Activated CD4-positive, alpha-beta T cell treated with anti-CD3 and anti-CD28 coated beads, Interleukin-10, Interleukin-2, amounts not matched to agents 100 ng/mL and 50 ng/mL, durations not matched to agents 16 hours and 8 hours (primary cell): ENCODE measurements at places on chromosomes 6 and 20.

DNA sequence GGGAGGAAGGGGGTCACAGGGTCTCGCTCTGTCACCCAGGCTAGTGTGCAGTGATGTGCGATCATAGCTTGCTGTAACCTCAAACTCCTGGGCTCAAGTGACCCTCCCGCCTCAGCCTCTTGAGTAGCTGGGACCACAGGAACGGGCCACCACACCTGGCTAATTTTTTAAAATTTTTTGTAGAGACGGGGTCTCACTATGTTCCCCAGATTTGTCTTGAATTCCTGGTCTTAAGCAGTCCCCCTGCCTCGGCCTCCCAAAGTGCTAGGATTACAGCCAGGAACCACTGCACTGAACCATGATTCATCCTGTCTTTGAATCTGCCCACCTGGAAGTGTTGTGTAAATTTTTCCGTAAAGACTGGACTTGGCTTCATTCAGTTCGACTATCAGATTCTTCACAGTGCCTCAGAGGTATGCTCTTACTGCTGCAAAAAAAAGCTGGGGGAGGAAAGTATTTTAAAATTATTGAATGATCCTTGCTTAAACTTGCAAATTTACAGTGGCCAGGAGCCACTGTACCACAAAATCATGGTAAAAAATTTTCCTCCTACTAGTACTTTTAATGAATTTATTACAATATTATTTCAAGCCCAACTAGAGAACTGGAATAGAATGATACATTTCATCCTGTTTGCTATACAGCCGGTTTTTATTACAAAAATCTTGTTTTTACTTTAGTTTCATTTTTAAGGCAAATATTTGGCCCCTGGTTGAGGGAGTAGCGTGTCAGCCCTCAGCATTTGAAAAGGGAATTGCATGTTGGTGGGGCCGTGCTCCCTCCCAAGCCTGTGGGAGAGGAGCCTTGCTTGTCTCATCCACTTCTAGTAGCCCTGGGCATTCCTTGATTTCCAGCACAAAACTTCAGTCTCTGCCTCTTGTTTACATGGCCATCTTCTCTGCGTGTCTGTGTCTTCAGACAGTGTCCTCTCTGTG is 202.5 kb upstream of the SGK1 start:
- DNase-seq: no peak

DNA sequence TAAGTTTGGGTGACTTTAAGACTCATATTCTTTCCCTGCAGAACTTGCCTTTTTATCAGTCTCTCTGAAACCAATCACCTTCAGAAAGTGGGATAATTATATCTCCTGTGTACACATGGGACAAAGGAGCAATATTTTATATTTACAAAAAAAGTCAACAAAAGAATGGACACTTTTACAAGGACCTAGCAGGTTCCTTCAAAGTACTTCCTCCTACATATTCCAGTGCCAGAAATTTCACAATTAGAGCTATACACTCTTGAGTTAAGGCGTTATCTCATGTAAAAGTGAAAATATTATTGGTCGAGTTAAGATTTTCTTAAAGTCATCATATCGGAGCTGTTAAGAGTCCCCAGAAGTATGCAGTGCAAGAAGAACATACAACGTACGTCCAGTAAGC is 98.9 kb upstream of the MAFB start:
- DNase-seq: no peak

DNA sequence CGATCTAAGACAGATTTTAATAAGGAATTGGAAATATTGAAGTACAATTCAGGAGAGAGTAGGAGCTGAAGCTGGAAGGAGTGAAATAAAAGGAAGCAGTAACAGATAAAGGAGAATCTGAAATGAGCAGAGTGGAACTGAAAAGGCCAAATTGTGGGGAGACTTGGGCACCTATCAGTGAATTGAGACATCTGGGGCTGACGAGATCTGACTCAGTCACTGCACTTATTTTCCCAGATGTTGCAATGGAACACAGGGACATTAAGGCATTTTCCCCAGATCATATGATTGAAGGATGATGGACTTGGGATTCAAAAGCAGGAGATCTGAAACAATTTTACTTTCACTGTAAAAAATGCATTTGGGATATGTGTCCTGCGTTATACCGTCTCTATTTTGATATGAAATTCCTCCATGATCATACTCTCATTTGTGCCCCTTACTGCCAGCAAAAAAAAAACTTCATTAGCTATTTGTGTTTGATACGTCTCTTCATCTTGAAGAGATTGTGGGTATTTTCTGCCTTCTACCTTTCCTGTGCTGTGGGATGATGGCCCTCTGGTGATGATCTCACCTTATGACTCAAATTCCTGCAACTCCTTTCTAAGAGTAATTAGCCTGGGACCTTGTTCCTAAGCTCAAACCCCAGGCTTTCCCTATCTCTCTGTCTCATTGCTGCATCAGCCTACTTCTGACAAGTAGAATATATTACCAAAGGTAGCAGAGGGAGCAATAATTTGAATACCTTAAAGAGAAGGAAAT is 278.5 kb upstream of the MAN1A1 start:
- no peak for DNase-seq

GRCh38 chr6:34236443-34237315 is at the start of gene HMGA1:
HMGA1 (plus strand) TSS chr6:34236873; CDS start chr6:34240781, 3,908 bp downstream.
- peak; percentile 93 for DNase-seq

DNA sequence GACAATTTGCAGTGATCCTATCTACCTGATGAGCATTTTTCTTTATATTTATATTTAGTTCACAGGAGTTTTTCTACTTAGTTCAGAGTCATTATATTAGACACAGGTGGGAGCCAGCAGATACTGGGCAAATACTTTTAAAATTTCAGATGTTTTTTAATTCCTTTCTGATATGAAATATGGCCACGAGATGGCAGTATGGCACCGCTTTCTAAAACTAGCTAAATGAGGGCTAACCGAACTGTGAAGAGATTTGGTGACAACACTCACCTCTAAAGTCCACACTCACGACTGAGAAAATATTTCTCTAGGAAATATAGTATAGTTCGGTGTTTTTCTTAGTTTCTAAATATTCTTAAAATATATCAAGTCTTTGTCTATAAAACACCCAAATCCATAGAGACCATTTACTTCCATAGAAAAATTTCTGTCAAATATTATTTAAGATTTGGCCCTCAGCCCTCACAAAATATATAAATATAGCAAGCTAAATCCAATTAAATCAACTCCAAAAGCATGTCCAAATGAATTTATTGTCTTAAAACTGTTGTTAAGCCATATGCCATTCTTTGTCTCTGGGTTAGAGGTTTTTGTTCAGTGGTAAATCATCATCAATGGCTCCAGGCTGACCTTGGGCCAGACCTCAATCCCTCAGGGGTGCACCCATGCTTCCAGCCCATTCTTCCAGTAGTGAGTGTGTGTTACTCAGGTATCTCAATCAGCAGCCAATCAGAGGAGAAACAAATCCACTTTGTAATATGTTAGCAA is 63.6 kb downstream of the HUS1B start:
- DNase-seq: peak; percentile 77

- DNase-seq: no peak
Observed at GRCh38 chr6:4879741-4880275, 103.6 kb downstream of the CDYL start.

GRCh38 chr6:153956808-153957207 is 82.2 kb upstream of the OPRM1 start:
- no peak for DNase-seq

DNA sequence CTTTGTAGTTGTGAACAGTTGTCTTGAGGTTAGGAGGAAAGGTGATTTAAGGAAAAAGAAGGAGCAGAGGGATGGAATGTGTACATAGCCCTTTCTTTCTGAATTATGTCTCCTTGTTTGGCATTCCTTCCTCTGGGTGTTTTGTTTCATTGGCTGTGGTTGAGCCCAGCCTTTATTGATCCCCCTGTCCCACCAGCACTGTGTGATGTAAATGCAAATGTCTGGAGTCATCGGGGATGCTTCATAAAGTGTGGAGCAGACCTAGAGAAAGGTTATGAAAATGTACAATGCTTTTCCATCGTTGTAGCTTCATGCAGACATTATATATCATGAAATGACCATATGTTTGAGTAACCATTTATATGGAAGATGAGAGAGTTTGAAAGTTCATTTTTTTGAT is 164.5 kb downstream of the PLCB1 start:
- no peak for DNase-seq

- no peak for DNase-seq
Observed at GRCh38 chr6:135224037-135224647, 43.0 kb downstream of the MYB start.

GRCh38 chr6:136134751-136135150 is 115.4 kb downstream of the MTFR2 start:
- DNase-seq: no peak

- DNase-seq: no peak
Observed at GRCh38 chr6:44868335-44868668, 459.8 kb upstream of the RUNX2 start.

DNA sequence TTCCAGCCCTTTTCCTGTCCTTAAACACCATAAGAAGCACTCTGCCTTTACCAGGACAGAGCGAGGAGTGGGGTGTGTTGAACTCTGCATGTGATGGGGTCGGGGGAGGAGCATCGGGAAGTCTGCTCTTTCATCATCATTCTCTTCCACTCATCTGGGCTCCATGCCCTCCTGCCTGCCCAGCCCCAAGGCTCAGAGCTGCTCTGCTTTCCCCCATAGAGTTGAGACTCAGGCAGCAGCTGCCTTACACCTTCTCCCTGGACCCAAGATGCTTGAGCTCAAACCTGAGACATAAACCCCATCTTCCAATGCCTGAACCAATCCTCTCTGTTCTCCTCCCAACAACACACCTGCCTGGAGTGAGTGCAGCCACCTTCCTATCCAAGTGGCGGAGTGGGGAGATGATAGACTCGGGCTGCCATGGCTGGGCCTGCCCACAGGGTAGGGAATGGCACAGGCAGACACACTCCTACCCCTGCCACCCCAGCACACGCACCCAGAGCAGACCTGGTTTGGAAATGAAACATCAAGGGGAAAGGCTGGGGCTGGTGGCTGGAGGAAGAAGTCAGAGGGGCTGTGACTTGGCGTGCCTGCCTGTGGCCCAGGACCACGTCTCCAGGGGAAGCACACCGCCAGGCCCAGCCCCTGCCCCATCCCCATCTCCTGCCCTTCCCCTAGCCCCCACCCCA is 28.4 kb downstream of the TFEB start:
- peak; percentile 38 for DNase-seq

DNA sequence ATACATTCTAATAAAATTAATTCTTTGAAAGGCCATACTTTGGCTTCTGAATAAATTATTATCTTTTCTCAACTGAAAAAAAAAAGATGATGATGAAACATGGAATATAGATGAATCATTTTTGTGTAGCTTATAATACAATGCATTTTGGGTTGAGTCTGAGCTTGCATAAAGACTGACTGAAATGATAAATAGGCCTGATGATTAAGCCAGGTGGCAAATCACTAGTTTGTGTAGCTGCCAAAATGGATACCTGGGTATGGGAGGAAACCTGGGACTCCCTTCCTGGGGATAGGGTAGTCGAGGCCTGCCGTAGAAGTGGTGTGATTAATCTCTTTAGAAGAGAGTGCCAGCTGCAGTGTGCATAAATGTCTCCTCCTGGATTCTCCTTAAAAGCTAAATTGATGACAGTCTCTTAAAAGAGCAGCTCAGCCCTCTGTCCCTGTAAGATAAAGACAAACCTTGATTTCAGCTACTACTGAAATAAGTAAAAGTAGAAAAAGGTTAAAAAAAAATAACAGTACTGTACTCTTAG is 275.1 kb downstream of the GRIK2 start:
- no peak for DNase-seq

DNA sequence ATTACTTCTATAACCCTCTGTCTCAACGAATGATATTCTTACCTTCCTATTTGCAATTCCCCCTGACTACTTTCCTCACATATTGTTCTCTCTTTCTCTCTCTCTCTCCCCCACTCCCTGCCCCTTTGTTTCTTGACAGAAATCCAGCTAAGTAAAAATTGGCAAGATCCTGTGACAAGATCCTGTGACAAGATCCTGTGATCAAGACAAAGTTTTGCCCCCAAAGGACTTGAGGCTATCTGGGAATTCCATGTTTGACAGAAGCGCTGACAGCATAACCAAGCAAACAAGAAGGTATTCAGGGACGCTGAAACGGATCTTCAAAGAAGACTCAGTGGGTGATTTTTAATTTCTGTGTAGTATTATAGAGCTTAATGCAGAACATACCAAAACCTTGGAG is 5.5 kb upstream of the HBS1L start:
- no peak for DNase-seq

GRCh38 chr6:74181471-74181870 is 485.5 kb downstream of the CD109 start:
- no peak for DNase-seq

DNA sequence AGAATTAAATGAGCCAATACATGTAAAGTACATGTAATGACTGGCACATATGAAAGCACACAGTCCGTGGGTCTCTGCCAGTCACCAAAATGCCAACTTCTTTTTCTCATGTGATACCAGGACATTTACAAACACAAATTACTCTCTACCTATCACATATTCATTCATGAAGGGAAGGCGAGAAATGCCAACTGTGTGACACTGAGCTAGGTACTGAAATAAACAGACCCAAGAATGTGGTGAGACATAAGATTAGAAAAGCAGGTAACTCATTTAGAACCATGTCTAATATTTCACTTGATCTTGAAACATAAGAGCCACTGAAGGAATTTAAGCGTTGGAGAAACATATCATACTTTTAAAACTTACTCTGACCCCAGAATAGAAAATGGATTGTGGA is 41.4 kb downstream of the HBS1L start:
- DNase-seq: peak; percentile 51

DNA sequence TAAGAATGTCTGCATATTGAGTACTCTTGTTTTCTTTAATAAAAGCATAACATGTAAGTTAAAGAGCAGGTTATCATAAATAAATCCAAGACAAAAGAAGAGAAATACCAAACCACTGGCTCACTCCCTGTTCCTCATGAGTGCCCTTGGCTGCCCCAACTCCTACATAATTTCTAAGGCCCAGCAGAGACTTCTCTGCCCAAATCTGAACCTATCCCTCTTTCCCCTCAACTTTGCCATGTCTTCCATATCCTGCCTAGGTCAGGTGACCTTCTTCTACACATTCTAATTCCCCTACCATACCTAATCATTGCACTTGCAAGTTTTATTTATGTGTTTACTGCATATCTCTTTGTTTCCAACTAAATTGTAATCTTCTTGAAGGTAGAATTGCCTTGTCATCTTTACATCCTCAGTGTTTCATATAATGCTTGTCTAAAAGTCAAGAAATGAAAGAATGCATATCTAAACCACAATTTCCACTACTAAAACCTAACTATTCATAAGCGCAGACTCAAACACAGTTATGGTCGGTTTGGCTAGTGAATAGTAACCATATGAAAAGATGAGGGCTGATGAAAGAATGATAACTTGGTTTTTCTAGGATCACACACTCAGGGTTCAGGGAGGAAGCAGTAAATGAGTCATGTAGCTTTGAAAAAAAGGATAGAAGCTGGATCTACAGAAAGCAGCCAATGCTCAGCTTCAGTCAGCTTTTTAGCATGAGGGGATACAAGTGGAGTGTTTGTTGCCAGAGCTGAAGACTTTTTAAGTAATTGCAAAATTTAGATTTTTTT is 53.3 kb upstream of the EYA4 start:
- no peak for DNase-seq
